Activated CD8-positive, alpha-beta T cell treated with anti-CD3 and anti-CD28 coated beads, Interleukin-2, amount 10 ng/mL, durations not matched to agents 7 days and 5 days (primary cell): ENCODE measurements at places on chromosomes 6 and 20. TPM values are rescaled to one million over a fixed set of nuclear protein-coding genes. Genes with fewer than 3 reads are reported as not detected.

The JPH2 gene
- total RNA-seq, result 0.10 TPM

The RALGAPB gene
- total RNA-seq, result 29.5 TPM

The WFDC10B gene
- total RNA-seq, result not detected

The SALL4 gene
- total RNA-seq, result not detected

The RPRD1B gene
- 34.3 TPM for total RNA-seq

The RSPO3 gene
- total RNA-seq, result not detected

The UNC5CL gene
- 1.1 TPM for total RNA-seq

The HSF2 gene
- total RNA-seq, result 14.6 TPM

The STMND1 gene
- total RNA-seq, result not detected

The OPRM1 gene
- not detected for total RNA-seq

The LRFN2 gene
- total RNA-seq, result not detected

The SSTR4 gene
- not detected for total RNA-seq

The CEP250 gene
- total RNA-seq, result 74.5 TPM
